Activated CD4-positive, CD25-positive, alpha-beta regulatory T cell treated with anti-CD3 and anti-CD28 coated beads, Interleukin-2, amount 50 U/mL, for 16 hours (primary cell): ENCODE measurements at places on chromosomes 5 and 9.

DNA sequence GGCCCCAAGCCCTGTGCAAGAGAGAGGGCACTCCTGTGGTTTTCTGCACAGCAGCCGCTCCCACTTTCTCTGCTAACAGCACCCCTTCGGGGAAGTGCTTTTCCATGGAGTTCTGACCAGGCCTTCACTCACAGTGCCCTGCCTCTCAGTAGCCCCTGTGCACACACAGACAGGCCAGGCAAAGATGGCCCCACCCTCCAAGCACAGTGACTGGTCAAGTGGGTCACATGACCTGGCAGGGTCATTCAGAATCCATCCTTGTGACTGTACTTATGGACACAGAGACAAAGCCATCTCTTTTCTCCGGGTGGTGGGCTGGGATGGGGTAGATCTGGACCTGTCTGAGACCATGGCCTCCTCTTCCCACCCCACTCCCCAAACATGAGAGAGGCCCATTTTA, 82.5 kb downstream of the PSD2 start:
- DNase-seq: no peak

DNA sequence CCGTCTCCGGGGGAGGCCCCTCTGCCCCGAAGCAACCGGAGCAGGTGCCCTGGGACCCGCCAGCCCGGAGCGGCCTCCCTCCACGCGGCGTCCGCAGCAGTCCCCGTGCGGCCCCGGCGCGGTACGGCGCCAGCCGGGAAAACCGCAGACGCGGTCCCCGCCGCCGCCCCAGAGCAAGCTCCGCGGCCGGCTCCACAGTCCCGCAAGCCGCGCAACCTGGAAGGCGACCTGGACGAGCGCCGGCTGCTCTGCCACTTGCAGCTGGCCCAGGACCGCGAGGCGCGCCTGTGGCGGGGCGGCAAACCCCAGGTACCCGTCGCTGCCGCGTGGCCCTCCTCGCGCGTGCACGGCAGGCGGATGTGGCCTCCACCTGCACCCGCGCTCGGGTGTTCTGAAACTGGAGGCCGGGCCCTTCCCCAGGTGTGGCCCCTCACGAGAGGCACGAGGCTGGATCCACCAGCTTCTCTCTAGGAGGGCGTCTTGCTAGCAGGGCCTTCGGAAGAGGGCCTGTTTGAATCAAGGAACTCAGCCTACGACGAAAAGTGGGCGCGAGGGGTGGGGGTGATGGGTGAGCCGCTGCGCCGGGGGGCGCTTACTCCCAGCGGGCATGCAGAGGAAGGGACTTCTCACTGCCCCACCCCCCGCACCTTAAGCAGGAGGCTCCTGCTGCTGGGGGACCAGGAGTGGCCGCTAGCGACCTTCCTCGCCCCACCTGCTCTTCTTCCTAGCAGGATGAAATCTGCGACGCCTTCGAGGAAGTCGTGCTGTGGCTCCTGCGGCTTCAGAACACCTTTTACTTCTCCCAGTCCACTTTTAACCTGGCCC, 602 bp downstream of the CCNI2 start:
- DNase-seq: peak; percentile 8

- no peak for DNase-seq
Measured at GRCh38 chr5:75603371-75603770, 7.9 kb upstream of the ANKDD1B start.

- no peak for DNase-seq
Measured at GRCh38 chr5:159097784-159098602, 1.7 kb downstream of the EBF1 start.

DNA sequence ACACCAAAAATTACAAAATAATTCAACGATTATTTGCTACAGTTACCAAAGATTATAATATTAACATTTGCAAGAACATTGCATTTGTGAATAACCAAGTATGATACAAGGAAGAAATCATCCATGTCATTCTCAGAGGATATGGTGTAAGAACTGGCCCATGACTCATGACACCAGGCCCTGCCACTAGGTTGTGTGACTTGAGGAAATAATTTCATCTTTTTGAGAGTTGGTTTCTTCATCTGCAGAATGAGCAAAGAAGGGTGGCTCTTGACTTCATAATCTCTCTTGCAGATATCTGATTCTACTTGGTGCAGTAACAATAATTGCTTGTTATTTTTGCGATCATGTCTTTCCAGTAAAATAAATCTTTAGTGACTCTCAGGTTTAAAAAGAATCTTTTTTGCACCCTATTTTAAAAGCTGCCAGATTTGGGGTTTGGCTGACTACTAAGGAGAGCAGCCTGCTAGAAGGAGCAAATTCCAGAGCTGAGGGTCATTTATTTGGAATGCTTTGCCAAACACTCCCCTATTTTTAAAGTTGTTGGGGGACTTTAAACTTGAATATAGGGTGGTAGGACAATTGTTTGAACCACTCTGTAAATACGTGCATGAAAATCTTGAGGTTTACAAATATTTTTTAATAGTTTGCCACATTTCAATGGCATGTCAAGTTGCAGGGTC, 23.5 kb downstream of the ITGA1 start:
- no peak for DNase-seq
